Glomerular endothelial cell (primary cell): ENCODE measurements at places on chromosomes 4 and X. TPM values are rescaled to one million over a fixed set of nuclear protein-coding genes. Genes with fewer than 3 reads are reported as not detected.

The RAB40A gene
- total RNA-seq: 0.12 TPM in 1 of 2 replicates, not detected in the other

The CNKSR2 gene
- not detected in 2 replicates for total RNA-seq

The UFSP2 gene
- 17.2 and 31.0 TPM in 2 replicates for total RNA-seq

The C4orf51 gene
- not detected in 2 replicates for total RNA-seq

The NPFFR2 gene
- total RNA-seq: 1.6 and 3.4 TPM in 2 replicates

The SLC6A14 gene
- total RNA-seq: not detected in 2 replicates

The RPL9 gene
- total RNA-seq: 1,774 and 3,649 TPM in 2 replicates

The HSFX2 gene
- 0.35 TPM in 1 of 2 replicates, not detected in the other for total RNA-seq
